ENCODE measurements at places on chromosomes 4 and X. TPM values are rescaled to one million over a fixed set of nuclear protein-coding genes. Genes with fewer than 3 reads are reported as not detected.

DNA sequence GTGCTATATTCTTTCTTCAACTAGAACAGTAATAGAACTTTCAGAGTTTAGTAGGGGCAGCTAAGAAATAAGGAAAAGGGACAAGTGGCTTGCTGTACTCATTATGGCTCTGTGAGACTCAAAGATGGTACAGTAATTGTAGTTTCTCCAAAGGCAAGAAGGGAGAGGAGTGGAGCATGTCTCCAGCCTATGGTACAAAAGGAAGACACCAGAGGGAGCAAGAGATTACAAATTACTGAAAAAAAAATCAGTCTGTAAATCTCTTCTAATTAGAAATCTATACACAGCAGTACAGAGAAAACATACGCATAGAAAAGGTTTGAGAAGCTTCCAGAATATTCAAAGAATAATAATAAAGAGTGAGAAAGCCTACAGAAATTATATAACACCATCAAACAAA lies 61.4 kb downstream of the KLHL4 start:
- DNase-seq = no peak

GRCh38 chrX:10617186-10617998 lies 3.0 kb downstream of the MID1 start:
- DNase-seq = no peak

BST1 gene
- 18.6 TPM for total RNA-seq

NEXMIF gene
- 2.4 TPM for total RNA-seq

AKAP17A gene
- 45.1 TPM for total RNA-seq
